Activated naive CD8-positive, alpha-beta T cell treated with anti-CD3 and anti-CD28 coated beads, Interleukin-2, amount 50 U/mL, for 16 hours (primary cell): ENCODE measurements at places on chromosomes 3 and 15.

GRCh38 chr3:180700941-180701340, 21.7 kb upstream of the CCDC39 start:
- DNase-seq: no peak

GRCh38 chr3:11536936-11537612, 106.6 kb downstream of the VGLL4 start:
- no peak for DNase-seq

DNA sequence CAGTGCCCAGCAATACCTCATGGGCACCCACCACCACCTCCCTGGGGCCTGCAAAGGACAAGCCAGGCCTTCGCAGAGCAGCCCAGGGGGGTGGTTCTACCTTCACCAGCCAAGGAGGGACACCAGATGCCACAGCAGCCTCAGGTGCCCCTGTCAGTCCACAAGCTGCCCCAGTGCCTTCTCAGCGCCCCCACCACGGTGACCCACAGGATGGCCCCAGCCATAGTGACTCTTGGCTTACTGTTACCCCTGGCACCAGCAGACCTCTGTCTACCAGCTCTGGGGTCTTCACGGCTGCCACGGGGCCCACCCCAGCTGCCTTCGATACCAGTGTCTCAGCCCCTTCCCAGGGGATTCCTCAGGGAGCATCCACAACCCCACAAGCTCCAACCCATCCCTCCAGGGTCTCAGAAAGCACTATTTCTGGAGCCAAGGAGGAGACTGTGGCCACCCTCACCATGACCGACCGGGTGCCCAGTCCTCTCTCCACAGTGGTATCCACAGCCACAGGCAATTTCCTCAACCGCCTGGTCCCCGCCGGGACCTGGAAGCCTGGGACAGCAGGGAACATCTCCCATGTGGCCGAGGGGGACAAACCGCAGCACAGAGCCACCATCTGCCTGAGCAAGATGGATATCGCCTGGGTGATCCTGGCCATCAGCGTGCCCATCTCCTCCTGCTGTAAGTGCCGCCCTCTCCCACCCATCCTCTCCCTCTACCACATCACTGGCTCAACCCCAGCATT, 19.2 kb upstream of the BFSP2 start:
- DNase-seq: no peak

DNA sequence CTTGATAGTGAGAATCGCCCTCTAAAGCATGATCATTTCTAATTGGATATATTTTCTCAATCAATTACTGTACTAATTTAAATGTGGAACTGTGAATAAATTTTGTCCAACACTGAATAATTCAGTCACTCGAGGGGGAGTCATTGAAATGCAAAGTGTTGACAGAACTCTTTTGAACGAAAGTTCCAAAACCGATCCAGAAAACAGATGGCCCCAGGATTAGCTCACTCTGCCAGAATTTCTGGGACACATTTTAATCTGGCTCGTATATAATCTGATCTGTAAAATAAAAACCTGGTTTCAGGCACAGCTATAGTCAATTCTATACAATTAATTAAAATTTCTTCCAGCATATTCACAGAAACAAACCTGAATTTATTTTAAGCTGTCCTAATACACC, 580.4 kb downstream of the ROBO1 start:
- no peak for DNase-seq

DNA sequence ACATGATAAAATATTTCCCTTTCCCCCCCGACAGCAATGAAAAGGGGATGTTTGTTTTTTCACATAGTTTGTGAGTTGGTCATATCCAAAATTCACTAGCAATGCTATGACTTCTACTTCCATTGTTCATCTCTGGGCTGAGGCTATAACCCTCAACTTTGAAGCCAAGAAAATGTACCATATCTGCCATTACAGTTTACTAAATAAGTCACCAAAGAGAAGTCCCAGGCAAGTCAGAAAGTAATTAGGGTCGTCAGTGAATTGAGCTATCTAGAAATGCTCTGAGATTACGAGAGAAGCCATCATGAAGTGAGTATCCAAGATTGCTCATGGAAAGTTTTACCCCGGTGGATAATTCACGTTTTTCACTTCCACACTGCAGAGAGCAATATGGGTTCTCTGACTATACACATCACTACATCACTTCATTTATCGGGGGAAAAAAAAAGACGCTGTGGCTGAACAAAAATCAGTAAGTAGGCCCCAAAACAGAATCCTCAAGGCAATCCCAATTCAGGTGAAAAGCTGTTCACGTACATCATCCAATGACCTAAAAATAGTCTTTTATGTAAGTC, 1.4 kb downstream of the PEAK1 start:
- no peak for DNase-seq

GRCh38 chr3:24985668-24986067, 442.4 kb upstream of the RARB start:
- DNase-seq: no peak

- DNase-seq: no peak
Measured at GRCh38 chr3:11919390-11919789, 72.7 kb upstream of the TAMM41 start.

GRCh38 chr3:134929976-134930375, 134.9 kb downstream of the EPHB1 start:
- no peak for DNase-seq

GRCh38 chr3:38690185-38690584, 40.7 kb upstream of the SCN5A start:
- DNase-seq: no peak

GRCh38 chr3:182182531-182182968, 470.8 kb downstream of the SOX2 start:
- no peak for DNase-seq

GRCh38 chr3:187963003-187963676, 190.8 kb upstream of the LPP start:
- no peak for DNase-seq

GRCh38 chr15:98692213-98692612, 43.9 kb downstream of the IGF1R start:
- DNase-seq: no peak

- DNase-seq: no peak
Measured at GRCh38 chr15:70195587-70196305, 98.0 kb upstream of the TLE3 start.

GRCh38 chr15:28979208-28979841, 93.6 kb downstream of the APBA2 start:
- DNase-seq: no peak

DNA sequence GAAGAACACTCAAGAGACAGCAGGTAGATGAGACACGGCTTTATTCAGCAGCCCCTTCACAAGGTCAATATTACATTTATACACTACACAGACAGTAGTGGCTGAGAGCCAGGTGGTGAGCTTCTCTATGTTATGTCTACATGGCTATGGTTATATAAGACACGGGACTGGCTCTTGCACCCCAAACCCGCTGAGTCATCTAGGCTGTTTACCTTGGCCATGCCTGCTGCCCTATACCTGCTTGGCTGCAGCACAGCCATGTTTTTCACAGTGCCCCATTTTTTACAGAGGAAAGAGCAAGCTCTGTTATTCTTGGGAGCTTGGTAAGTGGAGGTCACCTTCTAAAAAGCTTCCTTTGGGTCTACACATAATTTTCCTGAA, 231.6 kb downstream of the IGSF11 start:
- DNase-seq: no peak

GRCh38 chr3:30305021-30305420, 301.4 kb upstream of the TGFBR2 start:
- DNase-seq: no peak

DNA sequence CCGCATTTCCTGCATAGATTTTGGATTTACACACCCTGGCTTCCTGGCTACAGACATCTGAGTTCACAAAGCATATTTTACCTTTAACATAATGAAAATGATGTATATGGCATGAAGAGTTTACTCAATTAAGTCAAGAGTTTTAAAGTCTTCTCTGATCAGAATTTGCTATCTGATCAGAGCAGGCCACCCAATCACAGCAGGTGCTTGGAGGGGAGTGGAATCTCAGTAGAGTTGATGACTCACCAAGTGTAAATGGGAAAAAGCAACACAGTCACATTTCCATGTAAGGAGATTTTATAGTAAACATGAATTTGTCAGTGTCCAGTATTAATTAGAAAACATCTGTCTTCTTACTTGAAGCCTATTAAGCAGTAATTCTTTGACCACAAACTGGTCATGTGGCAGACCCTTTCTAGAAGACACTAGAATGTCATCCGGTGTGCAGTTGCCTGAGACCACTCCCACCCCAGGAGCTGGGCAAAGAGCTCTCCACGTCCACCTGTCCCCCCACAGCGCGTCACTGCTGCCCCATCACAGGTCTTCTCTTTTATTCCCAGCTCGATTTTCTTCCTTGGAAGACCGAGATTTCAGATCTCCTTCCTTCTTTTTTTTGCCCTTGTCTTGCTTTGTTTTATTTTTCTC, 10.8 kb downstream of the MESD start:
- DNase-seq: no peak

DNA sequence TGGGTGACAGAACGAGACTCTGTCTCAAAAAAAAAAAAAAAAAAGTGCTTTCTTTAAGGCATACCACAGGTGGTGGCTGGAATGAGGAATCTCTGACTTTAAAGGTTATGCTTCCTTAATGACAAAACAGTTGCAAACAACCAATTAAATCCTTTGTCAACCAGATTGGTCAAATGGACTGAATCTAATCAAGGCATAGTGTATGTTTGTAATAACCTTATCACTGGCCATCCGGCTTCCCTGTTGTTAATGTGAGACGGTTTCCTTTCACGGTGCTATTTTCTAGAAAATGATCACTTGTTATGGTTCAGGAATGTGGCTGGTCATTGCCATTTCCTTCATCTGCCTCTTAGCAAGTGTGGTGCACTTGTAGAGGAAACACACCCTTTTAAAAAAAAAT, 75.9 kb downstream of the FLNB start:
- DNase-seq: no peak

- DNase-seq: no peak
Measured at GRCh38 chr15:81911022-81911971, 134.5 kb downstream of the MEX3B start.

- no peak for DNase-seq
Measured at GRCh38 chr15:94671858-94672532, 440.6 kb downstream of the MCTP2 start.

GRCh38 chr3:124617177-124617576, 113.1 kb upstream of the UMPS start:
- DNase-seq: no peak

- no peak for DNase-seq
Measured at GRCh38 chr3:129747136-129747535, 140.7 kb upstream of the PLXND1 start.
